Upper lobe of left lung (tissue), 6 donors: ENCODE measurements at places on chromosomes 5 and 9.
A peak's percentile ranks its signal among the peaks of the same experiment; 100 is the strongest.

DNA sequence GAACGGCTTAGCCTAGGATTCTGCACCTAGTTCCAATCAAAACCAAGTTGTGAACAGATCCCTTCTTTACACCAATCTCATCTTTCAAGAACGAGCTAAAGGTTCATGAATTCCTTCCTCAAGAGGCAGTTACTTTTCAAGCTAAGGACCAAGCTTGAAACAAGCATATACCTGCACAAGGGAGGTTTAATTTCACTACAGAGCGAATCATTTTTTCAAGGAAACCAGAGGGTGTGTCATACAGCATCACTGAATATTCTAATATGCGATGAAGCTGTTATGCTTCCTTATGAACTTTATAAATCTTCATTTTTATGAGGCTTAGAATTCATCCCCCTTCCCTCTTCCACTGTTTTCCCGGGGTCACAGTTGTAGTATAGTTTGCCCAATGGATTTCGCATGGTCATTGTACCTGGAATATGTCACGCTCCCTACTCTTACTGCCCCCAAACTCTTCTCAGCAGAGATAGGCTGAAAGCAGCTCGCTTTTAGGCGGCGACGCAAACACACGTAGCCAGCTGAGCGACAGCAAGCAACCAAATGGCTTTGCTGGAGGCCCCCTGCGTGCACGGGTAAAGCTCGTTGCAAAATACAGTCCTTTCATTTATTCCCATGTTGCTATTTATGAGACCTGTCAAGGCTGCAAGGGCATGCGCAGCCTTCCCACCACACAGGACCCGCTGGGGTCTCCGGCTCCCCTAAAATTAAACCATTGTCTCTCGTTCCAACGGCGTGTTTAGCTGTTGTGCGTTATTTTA lies 832 bp downstream of the LMBRD2 start:
- peak overlapping the region; percentile 79 for H3K27ac ChIP-seq

GRCh38 chr5:181204113-181204825 lies 727 bp downstream of the TRIM7 start:
- peak overlapping the region; percentile 51 for H3K4me3 ChIP-seq
- H3K4me1 ChIP-seq: peaks cover 37% of the 10 kb centered on the region
- no peak for DNase-seq
- no peaks in the 10 kb centered on the region for H3K36me3 ChIP-seq
- H3K27me3 ChIP-seq: peaks cover 9% of the 10 kb centered on the region
- peak overlapping the region; percentile 86 for H3K27ac ChIP-seq

GRCh38 chr9:14936491-14936890 lies 26.3 kb upstream of the FREM1 start:
- no peak overlapping the region for H3K27ac ChIP-seq
- no peaks in the 10 kb centered on the region for H3K36me3 ChIP-seq
- no peak for DNase-seq
- no peaks in the 10 kb centered on the region for H3K27me3 ChIP-seq

DNA sequence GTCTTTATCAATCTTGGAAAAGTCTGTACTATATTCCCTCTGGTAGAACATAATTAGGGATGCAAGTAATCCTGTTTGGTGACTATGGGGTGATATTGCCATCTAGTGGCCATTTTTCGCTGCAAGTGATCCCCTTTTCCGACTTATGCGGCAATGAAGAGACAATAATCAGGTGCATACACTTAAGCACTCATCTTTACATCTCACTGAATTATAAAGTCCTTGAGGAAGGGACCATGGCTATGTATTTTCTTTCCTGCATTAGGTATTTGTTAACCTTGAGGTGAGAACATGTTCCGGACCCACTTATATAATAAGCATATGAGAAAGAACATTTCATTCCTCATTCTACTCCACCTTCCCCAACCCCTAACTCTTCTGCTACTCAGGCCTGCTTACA lies 19.6 kb upstream of the LIX1 start:
- H3K4me3 ChIP-seq: no peak overlapping the region
- H3K4me1 ChIP-seq: no peaks in the 10 kb centered on the region
- no peak for DNase-seq
- no peaks in the 10 kb centered on the region for H3K27me3 ChIP-seq
- H3K27ac ChIP-seq: no peak overlapping the region

DNA sequence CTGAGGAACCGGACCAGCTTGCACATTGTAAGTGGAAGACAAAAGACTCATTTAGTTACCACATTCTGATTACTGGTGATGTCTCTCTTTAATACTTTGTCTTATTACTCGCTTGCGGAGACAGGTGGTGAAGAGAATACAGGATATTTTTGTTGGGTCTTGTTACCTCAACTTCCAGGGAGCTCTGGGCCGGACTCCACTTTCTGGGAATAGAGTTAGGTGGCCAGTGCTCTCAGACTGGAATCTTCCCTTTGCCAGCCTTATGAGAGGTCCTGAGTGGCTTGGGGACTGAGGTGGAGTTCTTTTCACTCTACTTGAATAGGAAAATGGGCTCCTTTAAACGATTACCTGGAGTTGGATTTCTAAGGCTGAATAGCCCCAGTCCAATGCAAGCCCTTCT lies 33.3 kb upstream of the SPRY4 start:
- no peak for DNase-seq
- H3K4me3 ChIP-seq: no peak overlapping the region
- H3K4me1 ChIP-seq: peaks cover 43% of the 10 kb centered on the region
- H3K36me3 ChIP-seq: no peaks in the 10 kb centered on the region

- H3K36me3 ChIP-seq: no peaks in the 10 kb centered on the region
- no peak overlapping the region for H3K27ac ChIP-seq
- no peaks in the 10 kb centered on the region for H3K4me1 ChIP-seq
- H3K4me3 ChIP-seq: no peak overlapping the region
Observed at GRCh38 chr9:18989865-18990264, 43.1 kb downstream of the SAXO1 start.

DNA sequence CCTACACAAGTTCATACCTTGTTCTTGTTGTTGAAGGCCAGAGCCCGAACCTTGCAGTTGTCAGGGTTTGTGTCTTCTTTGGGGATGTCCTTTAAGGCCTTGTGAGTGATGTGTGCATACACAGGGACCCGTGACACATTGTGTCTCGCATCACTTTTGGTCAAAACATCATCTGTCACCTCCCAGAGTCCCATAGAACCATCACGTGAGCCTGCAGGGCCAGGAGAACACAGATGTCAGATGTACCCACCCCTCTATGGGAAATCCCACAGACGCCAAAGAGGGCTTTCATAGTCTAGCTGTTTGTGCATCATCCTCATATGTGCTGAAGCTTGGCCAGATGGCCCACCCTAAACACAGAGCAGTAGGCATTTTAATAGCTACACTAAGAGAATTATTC lies 28.2 kb downstream of the DCAF12 start:
- H3K27me3 ChIP-seq: no peaks in the 10 kb centered on the region
- DNase-seq: no peak
- H3K36me3 ChIP-seq: peaks cover 95% of the 10 kb centered on the region
- no peaks in the 10 kb centered on the region for H3K4me1 ChIP-seq
- H3K4me3 ChIP-seq: no peak overlapping the region

GRCh38 chr5:83564069-83564749 lies 92.7 kb downstream of the VCAN start:
- H3K4me3 ChIP-seq: no peak overlapping the region
- no peak for DNase-seq
- H3K4me1 ChIP-seq: no peaks in the 10 kb centered on the region
- no peaks in the 10 kb centered on the region for H3K27me3 ChIP-seq
- H3K27ac ChIP-seq: no peak overlapping the region
- H3K36me3 ChIP-seq: no peaks in the 10 kb centered on the region

- no peak overlapping the region for H3K27ac ChIP-seq
- no peak overlapping the region for H3K4me3 ChIP-seq
- no peaks in the 10 kb centered on the region for H3K36me3 ChIP-seq
- H3K27me3 ChIP-seq: no peaks in the 10 kb centered on the region
- H3K4me1 ChIP-seq: no peaks in the 10 kb centered on the region
Observed at GRCh38 chr5:68122439-68123328, 92.9 kb upstream of the PIK3R1 start.

DNA sequence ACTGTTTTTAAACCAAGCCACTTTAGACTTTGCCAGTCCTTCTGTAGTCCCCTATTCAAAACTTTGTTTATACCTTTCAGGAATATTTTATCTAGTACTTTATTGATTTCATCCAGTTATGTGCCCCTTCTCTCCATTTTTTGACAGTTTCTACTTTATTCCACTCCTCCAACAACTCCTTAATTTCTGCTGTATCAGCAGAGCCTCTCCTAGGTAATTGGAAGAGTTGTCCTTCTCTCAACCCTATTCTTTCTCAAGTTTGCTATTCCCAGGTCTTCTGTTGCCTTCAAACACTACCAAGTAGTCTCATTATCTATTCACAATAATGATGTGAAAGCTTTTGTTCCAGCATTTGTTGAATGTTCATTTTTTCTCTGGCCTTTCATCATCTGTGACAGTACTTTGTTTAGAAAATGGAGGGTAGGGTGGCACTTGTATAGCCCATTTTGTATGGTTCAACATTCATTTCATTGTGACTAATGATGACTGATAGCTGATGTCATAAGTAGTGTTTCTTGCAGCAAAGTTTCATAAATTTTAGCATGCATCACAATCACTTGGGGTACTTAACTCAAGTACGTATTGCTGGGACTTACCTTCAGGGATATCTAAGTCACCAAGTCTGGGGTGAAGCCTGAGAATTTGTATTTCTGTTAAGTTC lies 204.4 kb upstream of the DMRT1 start:
- no peak overlapping the region for H3K4me3 ChIP-seq
- no peaks in the 10 kb centered on the region for H3K4me1 ChIP-seq
- H3K27me3 ChIP-seq: no peaks in the 10 kb centered on the region
- H3K27ac ChIP-seq: no peak overlapping the region
- no peak for DNase-seq

DNA sequence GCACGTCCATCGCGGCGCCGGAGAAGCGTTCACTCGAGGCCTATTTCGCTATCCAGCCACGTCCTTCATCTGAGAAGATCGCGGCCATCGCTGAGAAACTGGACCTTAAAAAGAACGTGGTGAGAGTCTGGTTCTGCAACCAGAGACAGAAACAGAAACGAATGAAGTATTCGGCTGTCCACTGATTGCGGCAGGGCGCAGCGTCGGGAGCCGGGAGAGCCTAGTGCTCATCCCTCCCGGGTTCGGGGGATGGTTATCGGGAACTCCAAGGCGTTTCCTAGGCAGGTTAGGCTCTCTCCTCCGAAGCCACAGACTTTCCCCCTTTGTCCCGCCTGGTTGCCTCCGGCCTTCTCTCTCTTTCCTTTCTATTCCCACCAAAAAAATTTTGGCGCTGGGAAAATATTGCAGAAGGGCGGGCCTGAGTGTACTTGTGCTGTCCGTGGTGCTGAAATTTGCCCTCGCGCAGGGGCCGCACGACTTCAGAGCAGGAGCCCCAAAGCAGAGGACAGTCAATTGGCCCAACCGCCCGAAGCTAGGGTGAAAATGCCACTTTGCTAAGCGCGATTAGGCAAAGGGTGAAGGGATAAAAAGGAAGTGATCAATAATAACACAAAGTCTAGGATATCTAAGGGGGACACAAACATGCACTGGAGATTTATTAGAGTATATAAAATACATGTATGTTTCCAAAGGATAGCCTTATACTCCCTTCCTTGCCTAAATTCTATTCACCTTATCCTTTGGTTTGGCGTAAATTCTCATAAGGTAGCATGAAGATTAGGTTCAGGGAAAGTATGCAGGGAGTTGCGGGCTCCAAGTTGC lies 1.8 kb downstream of the POU4F3 start:
- peak; percentile 49 for DNase-seq
- H3K27me3 ChIP-seq: peaks cover 67% of the 10 kb centered on the region
- no peak overlapping the region for H3K4me3 ChIP-seq
- H3K4me1 ChIP-seq: peaks cover 16% of the 10 kb centered on the region

- no peak overlapping the region for H3K4me3 ChIP-seq
- H3K36me3 ChIP-seq: no peaks in the 10 kb centered on the region
- DNase-seq: no peak
- no peaks in the 10 kb centered on the region for H3K4me1 ChIP-seq
Observed at GRCh38 chr5:176789873-176790615, 20.3 kb upstream of the UNC5A start.

GRCh38 chr5:135391869-135392255 lies 7.2 kb downstream of the MACROH2A1 start:
- H3K4me3 ChIP-seq: no peak overlapping the region
- peaks cover 11% of the 10 kb centered on the region for H3K36me3 ChIP-seq
- peaks cover 76% of the 10 kb centered on the region for H3K4me1 ChIP-seq
- no peaks in the 10 kb centered on the region for H3K27me3 ChIP-seq

- no peak for DNase-seq
- H3K27me3 ChIP-seq: no peaks in the 10 kb centered on the region
- H3K36me3 ChIP-seq: no peaks in the 10 kb centered on the region
Observed at GRCh38 chr9:136351252-136351800, 12.2 kb downstream of the DNLZ start.

DNA sequence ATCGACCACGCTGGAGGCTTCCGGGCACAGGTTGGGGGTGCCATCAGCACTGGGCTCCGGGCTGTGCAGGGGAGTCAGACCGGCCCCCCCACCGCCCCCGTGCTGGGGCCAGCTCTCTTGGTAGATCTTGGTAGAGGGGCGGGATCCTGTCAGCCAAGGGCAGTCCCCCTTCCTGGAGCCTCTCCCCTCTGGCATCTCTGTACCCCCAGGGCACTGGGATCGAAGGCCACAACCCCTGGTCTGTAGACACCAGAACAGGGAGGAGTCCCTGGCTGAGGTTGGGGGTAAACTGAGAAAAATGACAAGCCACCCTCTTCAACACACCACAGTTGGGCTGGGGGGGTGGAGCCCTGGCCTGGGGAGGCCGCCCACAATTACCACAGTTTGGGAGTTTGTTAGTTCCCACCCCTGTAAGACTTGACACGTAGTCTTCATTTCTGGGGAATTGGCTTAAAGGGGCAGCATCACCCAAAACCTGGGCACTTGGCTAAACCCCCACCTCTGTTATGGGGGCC lies 882 bp downstream of the CERCAM start:
- peaks cover 12% of the 10 kb centered on the region for H3K27me3 ChIP-seq
- no peaks in the 10 kb centered on the region for H3K36me3 ChIP-seq
- no peak for DNase-seq
- peaks cover 29% of the 10 kb centered on the region for H3K4me1 ChIP-seq

GRCh38 chr9:94719878-94720277 lies 6.6 kb upstream of the AOPEP start:
- no peaks in the 10 kb centered on the region for H3K27me3 ChIP-seq
- H3K4me1 ChIP-seq: no peaks in the 10 kb centered on the region
- no peak for DNase-seq
- no peaks in the 10 kb centered on the region for H3K36me3 ChIP-seq
- H3K4me3 ChIP-seq: no peak overlapping the region

- H3K4me1 ChIP-seq: no peaks in the 10 kb centered on the region
- no peak overlapping the region for H3K27ac ChIP-seq
- no peak overlapping the region for H3K4me3 ChIP-seq
- H3K27me3 ChIP-seq: no peaks in the 10 kb centered on the region
- no peak for DNase-seq
- peaks cover 35% of the 10 kb centered on the region for H3K36me3 ChIP-seq
Observed at GRCh38 chr5:58970766-58971165, 387.9 kb downstream of the RAB3C start.
